ENCODE measurements at places on chromosomes 6 and 20.

DNA sequence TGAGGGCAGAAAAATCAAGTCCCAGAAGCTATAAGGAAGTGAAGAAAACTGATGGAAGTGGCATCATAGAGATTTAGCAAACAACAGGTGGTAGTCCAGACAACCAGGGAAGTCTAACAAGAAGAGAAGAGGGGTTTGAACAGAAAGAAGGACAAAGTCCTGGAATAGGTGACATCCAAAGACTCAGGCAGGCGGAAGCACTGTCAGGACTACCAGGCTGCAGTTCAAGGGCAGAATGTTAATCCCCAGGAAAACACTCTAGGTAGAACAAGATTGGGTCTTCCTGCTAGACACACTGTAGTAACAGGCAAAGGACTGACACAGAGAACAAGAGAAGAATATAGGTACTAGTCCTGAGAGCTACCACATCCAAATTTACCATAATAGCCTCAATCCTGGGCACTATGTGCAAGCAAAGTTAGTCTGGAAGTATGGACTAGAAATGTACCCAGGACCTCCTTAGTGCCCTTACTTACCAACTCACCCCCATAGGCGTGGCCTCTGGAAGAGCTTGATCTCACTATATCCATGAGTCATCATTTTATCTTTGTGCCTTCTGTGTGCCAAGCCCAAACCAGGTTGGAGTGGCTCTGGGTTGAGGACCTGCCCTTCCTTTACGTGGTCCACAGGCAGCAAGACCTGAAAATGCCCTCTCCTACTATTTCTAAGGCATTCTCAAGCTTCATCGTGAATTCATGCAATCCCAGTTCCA, 2.2 kb upstream of the EPB41L2 start:
- H3K4me3 ChIP-seq = no peak overlapping the region
- no peak overlapping the region for H3K27ac ChIP-seq
- no peak for DNase-seq

DNA sequence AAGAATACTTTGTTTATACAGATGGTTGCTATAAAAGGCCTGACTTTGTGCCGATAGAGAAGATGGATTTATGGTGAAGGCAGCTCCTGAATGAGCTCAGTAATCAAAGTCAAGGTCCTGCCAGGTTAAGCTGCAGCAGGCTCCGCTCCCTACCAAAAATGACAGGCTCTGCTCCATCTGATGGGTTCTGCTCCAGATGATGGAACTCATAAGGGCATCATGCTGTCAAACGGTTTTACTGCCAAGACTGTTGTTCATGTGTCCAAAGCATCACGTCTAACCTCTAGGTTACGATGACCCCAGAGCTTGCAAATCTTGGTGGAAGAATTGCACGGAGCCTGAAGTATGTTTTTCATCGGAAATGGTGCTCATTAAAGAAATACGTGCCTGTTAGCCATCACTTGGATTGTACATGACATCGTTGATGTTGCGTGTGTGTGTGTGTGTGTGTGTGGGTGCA, 19.2 kb upstream of the PTGIS start:
- H3K4me3 ChIP-seq = no peak overlapping the region
- H3K27ac ChIP-seq = no peak overlapping the region
- no peaks in the 10 kb centered on the region for H3K4me1 ChIP-seq

- DNase-seq = no peak
- H3K27ac ChIP-seq = no peak overlapping the region
- no peak overlapping the region for H3K4me3 ChIP-seq
- no peaks in the 10 kb centered on the region for H3K4me1 ChIP-seq
- H3K36me3 ChIP-seq = no peaks in the 10 kb centered on the region
These were observed 29.5 kb downstream of the FLRT3 start for GRCh38 chr20:14307956-14308355.

- H3K36me3 ChIP-seq = no peaks in the 10 kb centered on the region
- H3K27ac ChIP-seq = no peak overlapping the region
- peaks cover 34% of the 10 kb centered on the region for H3K27me3 ChIP-seq
- H3K4me3 ChIP-seq = no peak overlapping the region
- no peaks in the 10 kb centered on the region for H3K4me1 ChIP-seq
These were observed 26.1 kb downstream of the SCP2D1 start for GRCh38 chr20:18839507-18840247.

DNA sequence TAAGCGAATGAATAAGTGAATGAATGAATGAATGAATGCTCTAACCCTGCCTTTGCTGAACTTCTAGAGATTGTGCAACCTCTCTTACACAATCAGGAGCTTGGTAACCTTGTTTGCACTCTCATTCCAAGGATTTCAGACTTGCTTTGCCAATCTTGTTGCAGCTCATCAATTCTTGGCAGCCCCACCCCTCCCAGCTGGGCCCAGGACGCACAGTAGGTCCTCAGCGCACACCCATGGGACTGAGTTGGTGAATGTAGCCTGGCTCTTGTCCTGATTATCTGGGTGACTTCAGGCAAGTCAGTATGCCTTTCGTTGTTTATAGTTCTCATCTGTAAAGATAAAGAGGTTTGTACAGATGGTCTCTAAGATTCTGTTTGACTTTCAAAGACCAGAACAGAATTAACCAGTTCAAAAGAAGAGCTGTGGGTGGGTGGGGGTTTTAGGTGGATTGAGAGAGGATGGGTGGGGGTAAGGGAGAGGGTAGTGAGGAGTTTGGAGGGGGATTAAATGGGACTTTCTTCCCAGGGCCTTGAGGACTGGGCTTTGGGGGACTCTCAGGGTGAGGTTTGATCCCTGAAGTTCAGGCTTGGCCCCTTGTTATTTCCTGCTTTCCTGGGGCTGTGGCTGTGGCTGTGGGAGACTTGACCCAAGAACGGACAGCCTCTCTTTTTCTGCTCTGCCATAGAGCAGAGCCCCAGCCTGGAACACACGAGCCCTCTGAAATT, 33.2 kb downstream of the VEGFA start:
- H3K4me3 ChIP-seq = no peak overlapping the region
- DNase-seq = no peak
- no peaks in the 10 kb centered on the region for H3K27me3 ChIP-seq
- no peak overlapping the region for H3K27ac ChIP-seq
- no peaks in the 10 kb centered on the region for H3K4me1 ChIP-seq

GRCh38 chr20:32979201-32979998, 24.8 kb downstream of the SUN5 start:
- H3K36me3 ChIP-seq = no peaks in the 10 kb centered on the region
- no peaks in the 10 kb centered on the region for H3K27me3 ChIP-seq
- no peak for DNase-seq

DNA sequence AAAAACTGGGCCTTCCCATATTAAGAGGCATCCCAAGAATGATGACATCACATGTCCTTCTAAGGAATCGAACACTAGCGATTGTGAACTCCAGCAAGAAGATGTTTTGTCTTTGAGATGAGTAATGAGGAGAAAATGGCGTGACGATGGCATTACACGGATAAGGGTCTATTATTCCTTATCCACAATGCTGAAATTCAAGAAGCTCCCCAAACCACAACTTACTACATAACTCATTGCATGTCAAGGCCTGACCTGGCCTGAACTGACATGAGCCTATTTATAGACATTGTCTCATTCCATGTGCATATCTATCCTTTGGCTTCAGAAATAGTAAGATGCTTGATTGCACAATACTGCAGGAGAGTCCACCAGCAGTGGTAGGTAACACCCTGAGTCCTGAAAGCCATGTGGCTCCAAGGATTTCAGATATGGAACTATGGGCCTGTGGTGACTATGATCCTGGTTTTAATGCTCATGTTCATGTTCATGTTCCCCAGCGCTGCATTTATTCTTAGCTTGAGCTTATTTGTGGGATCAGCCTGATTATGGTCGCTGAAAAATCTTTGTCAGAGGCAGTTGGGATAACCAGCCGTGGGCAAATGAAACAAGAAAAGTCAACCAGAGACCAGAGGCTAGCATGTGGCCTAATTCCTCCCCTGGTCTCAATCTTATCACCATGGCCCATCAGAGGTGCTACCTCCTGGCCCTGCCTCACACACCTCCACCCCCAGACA, 183.2 kb upstream of the JARID2 start:
- H3K4me1 ChIP-seq = peaks cover 5% of the 10 kb centered on the region
- no peak for DNase-seq
- no peak overlapping the region for H3K27ac ChIP-seq
- no peaks in the 10 kb centered on the region for H3K36me3 ChIP-seq
- no peak overlapping the region for H3K4me3 ChIP-seq

GRCh38 chr20:13148402-13148801, 72.7 kb upstream of the ISM1 start:
- peaks cover 12% of the 10 kb centered on the region for H3K4me1 ChIP-seq
- no peaks in the 10 kb centered on the region for H3K27me3 ChIP-seq
- no peaks in the 10 kb centered on the region for H3K36me3 ChIP-seq
- H3K4me3 ChIP-seq = no peak overlapping the region

DNA sequence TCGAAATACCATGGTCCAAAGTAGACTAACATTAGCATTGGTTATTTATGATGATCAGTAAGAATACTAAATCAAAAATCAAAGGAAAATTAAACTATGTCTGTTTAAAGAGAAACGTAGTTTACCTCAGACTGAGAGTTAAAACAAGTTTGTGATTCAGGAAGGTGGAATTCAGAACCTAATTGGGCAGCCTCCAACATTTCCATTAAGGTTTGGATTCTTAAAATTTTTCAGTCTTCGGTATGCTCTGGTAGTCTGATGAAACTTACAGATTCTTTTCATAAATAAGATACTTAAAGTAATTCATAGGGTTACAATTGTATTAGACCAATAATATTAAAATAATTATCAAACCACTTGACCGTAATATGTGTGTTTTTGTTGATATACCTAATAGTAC, 18.6 kb downstream of the HFE start:
- no peak overlapping the region for H3K4me3 ChIP-seq
- no peak for DNase-seq
- H3K27ac ChIP-seq = no peak overlapping the region
- no peaks in the 10 kb centered on the region for H3K27me3 ChIP-seq

DNA sequence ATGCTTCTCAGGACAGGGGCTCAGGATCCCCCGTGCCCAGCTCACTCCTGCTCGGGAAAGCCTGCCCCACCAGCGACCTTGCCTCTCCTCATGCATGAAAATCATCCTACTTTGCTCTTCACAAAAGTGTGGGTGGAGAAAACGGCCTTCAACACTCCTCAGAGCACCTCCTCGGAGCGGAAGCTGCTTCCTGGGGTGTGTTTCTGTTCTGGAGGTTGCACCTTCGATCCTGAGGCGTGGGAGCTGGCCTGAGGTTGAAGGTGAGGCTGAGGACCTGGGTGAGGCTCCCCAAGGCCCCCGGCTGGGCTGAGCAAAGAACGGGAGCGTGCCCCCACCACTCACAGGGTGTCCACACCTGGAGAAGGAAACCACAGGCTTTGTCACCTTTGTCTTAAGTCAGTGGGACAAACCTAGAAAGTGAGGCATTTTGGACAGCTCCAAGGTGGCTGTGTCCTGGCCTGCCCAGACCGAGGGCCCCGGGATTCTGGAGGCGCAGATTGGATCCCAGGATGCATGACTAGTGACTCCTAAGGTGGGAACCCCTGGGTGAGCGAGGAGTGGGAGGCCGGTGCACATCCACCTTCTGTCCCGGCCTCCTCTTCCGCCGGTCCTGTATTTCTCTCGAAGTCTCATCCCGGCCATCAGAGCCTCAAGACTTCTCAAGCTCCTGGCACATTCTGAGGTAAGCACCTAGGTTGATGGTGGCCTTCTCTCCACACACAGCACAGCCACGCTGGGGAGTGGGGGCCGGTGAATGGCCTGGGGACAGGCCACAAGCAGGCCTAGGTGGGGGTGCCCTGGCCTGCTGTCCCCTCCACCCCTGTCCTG, 104.7 kb downstream of the TMEM242 start:
- H3K4me3 ChIP-seq = no peak overlapping the region
- no peaks in the 10 kb centered on the region for H3K4me1 ChIP-seq
- no peak overlapping the region for H3K27ac ChIP-seq
- DNase-seq = no peak

- no peaks in the 10 kb centered on the region for H3K27me3 ChIP-seq
- H3K27ac ChIP-seq = no peak overlapping the region
- no peaks in the 10 kb centered on the region for H3K36me3 ChIP-seq
- no peak for DNase-seq
- no peak overlapping the region for H3K4me3 ChIP-seq
These were observed 573.8 kb upstream of the NOX3 start for GRCh38 chr6:156029286-156029985.

DNA sequence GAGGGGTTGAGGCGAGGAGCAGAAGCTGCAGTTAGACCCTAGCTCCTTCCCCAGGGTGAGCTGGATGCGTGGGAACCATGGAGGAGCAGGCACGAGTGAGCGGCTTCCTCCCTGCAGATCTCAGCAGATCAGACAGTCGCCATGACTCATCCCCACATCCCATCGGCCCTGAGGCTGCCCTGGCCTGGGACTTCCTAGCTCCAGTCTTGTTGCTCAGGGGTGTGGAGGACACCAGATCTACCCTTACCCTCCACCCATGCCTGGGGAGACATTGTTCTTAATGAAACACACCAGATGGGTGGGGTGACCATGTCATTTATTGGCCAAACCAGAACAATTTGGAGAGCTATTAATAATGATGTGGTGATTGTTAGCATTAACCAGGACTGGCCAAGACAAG, 36.3 kb upstream of the TGM2 start:
- H3K36me3 ChIP-seq = no peaks in the 10 kb centered on the region
- H3K4me1 ChIP-seq = peaks cover 5% of the 10 kb centered on the region
- H3K27ac ChIP-seq = no peak overlapping the region
- H3K27me3 ChIP-seq = no peaks in the 10 kb centered on the region
- no peak for DNase-seq

DNA sequence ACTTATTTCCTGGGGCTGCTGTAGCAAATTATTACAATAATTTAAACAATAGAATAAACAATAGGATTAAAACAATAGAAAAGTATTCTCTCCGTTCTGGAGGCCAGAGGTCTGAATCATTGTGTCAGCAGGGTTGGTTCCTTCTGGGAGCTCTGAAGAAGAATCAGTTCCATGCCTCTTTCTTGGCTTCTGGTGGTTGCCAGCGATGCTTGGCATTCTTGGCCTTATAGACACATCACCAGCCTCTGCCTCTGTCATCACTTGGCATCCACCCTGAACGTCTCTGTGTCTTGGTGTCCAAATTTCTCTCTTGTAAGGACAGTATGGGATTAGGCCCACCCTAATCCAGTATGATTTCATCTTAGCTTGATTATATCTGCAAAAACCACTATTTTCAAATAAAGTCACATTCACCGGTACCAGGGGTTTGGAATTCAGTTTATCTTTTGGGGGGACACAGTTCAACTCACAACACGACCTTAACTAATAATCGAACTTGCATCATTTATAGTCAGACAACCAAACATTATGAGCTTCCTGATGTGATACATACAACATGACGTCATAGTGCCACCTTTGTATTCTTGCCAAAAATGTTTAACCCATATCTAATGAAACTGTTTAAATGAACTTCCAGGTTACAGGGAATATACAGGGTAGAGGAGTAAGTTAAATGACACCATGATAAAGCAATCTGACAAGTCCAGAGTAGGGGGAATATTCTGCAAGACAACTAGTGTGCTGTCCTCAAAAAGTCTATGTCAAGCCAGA, 84.7 kb upstream of the RNF24 start:
- H3K27me3 ChIP-seq = no peaks in the 10 kb centered on the region
- H3K36me3 ChIP-seq = no peaks in the 10 kb centered on the region
- H3K27ac ChIP-seq = no peak overlapping the region
- H3K4me3 ChIP-seq = no peak overlapping the region
- no peaks in the 10 kb centered on the region for H3K4me1 ChIP-seq

GRCh38 chr6:19713411-19713810, 123.8 kb upstream of the ID4 start:
- H3K27ac ChIP-seq = no peak overlapping the region
- H3K4me1 ChIP-seq = peaks cover 29% of the 10 kb centered on the region
- no peaks in the 10 kb centered on the region for H3K36me3 ChIP-seq
- no peak overlapping the region for H3K4me3 ChIP-seq

All from neural progenitor cell (in vitro differentiated cells).